ENCODE measurements at places on chromosomes 5 and 9.

DNA sequence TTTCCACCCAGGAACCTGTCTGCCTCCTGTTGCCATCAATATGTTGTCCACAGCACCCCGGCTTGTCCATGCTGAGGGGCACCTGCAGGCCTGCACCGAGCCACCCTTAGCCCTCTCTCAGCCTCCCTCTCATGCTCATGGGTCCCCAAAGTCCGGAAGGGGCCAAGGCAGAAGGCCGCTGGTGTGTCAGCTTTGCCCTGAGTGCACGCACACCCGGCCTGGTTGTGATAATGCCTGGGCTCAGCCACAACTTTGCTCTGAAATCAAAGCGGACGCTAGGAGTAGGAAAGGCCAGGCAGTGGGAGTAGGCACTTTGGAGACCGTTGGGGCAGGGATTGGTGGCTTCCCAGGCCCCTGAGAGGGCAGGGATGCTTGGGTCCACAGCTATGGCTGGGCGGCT lies 201.8 kb upstream of the NUDT12 start:
- no peak for DNase-seq

DNA sequence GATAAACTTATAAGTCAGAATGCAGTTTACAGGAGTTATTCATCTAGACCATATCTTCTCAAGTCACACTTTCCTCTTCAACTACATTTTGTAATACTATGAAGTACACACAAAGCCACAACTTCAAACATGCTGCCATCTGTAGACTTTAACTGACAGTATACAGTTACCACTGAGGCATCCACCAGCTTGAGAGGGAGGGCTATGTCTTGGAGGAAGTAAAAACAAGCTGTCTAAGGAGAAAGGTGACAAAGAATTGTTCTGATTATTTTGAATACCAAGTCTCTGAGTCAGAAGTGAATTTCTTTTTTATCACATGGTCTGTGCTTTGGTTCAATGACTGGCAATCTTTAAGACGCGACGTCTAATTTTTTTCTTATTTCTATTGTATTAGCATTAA lies 97.6 kb upstream of the CDH10 start:
- DNase-seq, result no peak

DNA sequence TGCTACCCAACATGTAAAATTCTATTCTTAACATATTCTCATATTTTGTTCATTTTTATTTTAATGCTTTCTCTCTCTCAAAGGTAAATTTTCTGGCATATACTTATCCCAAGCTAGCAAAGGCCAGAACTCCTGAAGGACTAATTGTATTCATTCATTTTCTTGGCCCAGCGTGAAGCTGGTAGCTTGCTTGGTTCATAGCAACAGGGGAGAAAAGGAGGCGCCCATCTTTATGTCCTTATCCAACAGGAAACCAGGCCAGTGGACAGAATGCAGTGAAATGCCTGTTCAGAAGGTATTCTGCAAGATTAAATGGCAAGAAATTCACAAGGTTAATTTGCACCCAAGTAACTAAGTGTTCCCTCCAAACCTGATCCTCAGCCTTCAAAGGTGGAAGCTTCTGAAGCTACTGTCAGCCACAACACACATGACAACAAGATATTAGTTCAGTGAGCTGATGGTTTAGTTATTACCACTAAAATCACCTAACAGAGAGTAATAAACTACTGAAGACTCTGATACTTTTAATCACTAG lies 5.6 kb downstream of the EFNA5 start:
- DNase-seq, result no peak

GRCh38 chr5:168334695-168335094 lies 43.2 kb downstream of the WWC1 start:
- no peak for DNase-seq

DNA sequence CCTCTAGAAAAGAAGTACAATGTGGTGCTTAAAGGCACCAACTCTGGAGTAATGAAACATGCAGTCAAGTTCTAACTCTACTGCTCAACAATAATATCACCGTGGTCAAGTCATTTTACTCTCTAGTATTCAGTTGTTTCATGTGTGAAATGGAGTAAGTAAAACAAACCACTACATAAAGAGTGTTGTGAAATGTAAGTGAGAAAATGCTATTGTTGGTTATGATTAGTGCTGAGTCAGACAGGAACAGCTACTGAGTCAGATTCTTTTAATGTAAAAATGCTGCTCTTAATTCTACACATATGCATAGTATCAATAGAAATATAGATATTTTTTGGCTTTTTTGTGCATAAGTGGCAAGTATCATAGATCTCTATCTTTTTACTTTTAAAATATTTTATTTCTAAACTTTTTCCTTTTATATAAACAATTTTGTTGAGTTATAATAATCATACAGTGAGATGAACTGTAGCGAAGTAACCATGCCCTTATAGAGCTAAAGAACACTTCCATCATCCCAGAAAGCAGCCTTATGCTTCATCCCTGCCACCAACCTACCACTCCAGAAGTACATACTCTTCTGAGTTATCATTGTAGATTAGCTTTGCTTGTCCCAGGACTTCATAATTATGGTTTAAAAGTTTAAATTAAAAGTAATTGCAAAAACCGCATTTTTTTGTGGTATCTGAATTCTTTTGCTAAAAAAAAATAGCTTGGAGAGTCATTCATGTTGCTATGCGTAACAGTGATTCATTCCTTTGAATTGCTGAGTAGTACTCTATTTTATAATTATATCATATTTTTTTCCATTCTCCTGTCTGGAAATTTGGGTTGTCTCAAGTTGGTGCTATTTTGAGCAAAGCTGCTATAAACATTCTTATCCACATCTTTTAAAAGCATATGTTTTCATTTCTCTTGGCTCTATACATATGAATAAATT lies 548.2 kb upstream of the CLINT1 start:
- DNase-seq, result no peak

DNA sequence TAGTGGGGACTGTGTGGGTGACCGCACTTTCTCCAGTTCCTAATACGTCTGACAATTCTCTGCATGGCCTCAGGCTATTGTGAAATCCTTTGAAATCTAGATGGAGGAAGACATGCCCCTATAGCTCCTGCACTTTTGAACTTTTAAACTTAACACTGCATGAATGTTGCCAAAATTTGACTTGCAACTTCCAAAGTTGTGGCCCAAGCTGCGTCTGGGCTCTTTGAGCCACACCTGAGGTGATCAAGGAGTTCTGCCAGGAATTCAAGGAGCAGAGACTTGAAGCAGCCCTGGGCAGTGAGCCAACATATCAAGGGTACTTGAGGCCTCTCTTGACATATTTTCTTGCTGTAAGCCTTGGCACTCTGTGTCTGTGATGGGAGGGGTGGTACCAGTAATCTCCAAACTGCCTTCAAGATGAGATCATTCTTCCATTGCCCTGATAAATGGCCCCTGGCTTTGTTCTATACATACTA lies 1336.1 kb upstream of the CDH9 start:
- DNase-seq, result no peak

GRCh38 chr9:104568868-104569267 lies at the start of gene OR13C8:
OR13C8 (plus strand) TSS chr9:104569168; CDS start chr9:104569168, 0 bp downstream.
- no peak for DNase-seq

- DNase-seq, result no peak
Observed at GRCh38 chr9:79257228-79257781, 314.5 kb upstream of the TLE4 start.

Measured in CD4-positive, alpha-beta T cell treated with Interleukin-6 at 100 ng/mL for 8 hours (primary cell).